ENCODE measurements at places on chromosomes 2 and 18.
A peak's percentile ranks its signal among the peaks of the same experiment; 100 is the strongest.

- DNase-seq: no peak
These were observed 19.3 kb upstream of the CSRNP3 start for GRCh38 chr2:165450156-165450555.

- DNase-seq: no peak
These were observed 122.4 kb upstream of the CDH7 start for GRCh38 chr18:65628390-65628789.

DNA sequence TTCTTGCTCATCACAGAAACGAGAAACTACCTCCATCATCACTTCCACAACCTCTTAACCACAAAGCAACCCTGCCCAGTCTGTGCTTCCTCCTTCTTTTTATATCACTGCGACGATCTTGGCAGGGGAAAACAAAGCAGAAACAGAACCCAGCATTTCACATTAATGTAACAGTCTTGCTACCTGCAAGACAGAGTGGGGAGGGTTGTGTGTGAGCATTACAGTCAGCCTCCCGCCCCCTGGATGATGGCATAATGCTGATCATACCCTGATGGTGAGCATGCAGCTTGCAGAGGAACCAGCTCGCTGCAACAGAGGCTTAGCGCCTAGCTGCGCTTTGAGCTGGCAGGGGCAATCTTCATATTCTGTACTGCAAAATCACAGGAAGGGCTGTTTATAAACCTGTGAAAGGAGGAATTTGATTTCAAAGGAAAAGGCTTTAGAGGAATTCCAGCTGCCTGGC is 376.1 kb downstream of the IRS1 start:
- peak; percentile 4 for DNase-seq

DNA sequence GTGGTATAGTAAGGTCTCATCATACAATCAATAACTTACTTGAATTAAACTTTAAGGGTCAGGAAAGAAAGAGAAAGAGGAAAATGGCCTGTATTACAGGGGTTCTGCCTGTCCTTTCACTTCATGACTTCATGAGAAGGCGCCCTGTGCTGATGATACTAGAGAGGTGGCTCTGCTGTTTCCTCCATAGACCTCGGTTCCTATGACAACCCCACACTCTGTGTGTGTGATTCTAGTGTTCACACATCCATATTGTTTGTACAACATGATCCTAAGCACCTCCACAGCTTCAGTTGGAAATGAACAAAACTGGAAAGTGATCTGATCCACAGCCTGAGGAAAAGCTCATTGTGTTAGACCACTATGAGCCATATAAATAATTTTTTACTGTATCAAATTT is 7.0 kb upstream of the REEP1 start:
- no peak for DNase-seq

- no peak for DNase-seq
These were observed 249.4 kb downstream of the EPHA4 start for GRCh38 chr2:221322741-221323140.

DNA sequence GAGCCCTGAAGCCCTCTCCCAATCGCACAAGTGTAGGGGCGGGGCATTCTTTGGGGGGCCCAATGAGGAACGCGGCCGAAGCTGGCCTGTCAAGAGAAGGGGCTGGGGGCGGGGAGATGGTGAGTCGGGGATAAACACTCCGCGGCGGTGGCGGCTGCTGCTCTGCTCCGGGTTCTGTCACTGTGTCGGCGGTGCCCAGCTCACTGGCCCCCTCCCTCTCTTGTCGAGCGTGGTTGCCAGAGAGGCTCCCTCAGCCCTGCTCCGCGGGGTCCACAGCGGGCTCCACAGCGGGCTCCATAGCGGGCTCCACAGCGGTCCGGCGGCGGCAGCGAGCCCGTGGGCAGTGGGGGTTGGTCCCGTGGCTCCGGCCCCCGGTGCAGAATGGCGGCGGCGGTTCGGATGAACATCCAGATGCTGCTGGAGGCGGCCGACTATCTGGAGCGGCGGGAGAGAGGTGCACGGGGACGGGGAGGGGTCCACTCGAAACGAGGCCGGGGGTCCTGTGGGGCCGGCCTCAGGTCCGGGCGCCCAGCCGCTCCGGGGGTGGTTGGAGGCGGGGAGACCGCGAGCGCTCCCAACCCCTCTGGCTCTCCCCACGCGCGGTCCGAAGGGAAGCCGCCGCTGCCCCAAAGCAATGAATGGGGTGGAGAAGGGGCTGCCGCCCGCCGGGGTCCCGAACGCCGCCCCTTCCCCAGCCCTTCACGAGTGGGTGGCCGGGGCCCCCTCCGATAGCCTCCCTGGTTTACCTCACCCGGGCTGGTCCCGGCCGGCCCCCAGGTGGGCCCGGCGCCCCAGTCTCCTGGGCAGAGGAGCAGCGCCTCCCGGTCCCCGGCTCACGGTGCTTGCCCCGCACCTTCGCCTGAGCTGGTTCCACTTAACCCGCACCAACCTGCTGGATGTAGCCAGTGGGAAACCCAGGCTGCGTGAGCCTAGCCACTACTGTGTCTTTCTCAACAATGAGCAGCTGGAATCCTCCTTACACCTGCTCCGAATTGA is at the start of gene MXD1:
Gene MXD1, plus strand, starts transcription at position 160 of the 996 bp plus-strand sequence. Its CDS starts 222 bp downstream, at position 382.
- DNase-seq: peak; percentile 22

DNA sequence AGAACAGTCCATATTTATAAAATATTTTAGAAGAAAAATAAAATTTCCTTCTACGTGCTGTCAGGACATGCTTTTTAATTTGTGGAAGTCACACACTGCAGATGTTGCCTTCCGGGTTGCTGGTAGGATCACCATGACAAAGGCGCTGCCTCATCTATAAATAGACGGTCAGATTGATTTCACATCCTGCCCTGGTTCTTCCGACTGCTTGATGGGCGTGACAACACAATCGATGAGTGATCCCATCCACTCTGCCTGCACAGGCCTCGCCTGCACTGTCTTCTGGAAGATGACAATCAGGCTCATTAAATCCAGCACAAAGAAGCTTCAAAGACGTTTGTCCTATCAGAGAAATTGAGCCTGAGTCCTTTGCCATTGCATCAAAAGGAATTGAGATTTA is 318.9 kb upstream of the TRIB2 start:
- no peak for DNase-seq

GRCh38 chr2:146214394-146214929 is 1630.4 kb upstream of the ACVR2A start:
- DNase-seq: no peak

DNA sequence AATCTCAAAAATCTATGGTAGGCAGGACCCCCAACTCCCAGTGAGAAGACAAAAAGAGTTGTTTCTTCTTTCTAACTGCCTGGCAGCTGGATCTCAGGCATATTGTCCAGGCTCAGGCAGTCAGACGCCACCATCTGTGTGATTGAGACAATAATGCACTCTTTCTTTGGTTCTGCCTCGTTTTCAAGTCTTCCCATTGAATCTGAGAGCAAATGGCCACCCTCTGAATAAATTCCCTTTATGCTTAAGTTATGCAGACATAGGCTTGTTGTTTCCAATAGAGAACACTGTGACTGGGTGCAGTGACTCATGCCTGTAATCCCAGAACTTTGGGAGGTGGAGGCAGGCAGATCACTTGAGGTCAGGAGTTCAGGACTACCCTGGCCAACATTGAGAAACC is 15.3 kb upstream of the CD207 start:
- DNase-seq: no peak

DNA sequence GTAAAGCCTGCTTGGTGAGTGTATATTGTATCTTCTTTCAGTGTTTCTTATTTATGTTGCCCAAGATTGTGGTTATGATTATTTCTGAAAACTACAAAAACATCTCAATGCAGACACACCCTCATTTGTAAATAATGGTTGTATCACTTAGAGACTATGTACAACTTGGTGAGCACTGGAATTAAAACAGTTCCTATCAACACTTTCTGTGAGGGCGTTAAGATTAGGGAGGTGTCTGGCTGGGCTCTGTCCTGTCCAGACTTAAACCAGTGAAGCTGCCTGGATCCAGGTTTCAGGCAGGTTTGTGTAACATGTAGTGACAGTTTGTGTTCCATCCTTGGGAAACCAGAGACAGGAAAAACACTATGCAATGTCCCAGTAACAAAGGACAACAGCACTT is 49.7 kb downstream of the CTAGE1 start:
- no peak for DNase-seq

DNA sequence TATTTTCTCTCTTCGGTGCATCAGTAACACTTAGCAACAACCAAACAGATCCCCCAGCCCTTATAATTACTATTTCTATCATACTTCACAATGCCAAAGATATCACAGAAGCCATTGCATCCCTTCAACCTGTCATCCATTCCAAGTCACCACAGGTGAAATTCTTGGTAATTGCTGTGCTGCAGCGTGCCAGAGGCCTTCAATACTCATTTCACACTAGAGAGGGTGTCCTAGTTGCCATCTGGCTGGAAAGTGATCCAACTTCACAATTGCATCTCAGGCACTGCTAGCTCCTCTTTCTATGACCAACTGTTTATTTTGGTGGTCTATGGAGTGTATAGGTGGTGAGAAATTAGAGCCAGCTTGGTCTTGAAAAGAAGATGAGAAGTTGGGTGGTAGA is 131.2 kb downstream of the NUP35 start:
- DNase-seq: no peak

- no peak for DNase-seq
These were observed 42.5 kb downstream of the STAT4 start for GRCh38 chr2:191108331-191108730.

GRCh38 chr2:160277151-160277550 is 77.1 kb upstream of the ITGB6 start:
- no peak for DNase-seq

DNA sequence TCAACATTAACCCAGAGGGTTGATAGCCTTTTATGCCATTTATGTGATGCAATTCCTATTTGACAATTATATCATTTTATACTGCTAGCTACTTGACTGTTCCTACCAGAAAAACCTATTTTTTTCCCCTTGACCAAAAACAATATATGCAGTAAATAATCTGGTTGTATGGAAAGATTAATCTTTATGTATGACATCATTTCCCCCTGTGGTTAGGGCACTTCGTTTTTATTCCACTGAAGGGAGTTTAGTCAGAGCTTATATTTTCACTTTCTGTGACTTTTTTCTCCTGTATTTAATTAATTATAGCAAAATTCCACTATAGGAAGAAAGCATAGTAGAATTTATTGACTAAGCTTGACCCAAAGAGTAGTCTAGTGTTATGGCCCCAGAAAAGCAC is 107.6 kb downstream of the HAUS1 start:
- DNase-seq: no peak

DNA sequence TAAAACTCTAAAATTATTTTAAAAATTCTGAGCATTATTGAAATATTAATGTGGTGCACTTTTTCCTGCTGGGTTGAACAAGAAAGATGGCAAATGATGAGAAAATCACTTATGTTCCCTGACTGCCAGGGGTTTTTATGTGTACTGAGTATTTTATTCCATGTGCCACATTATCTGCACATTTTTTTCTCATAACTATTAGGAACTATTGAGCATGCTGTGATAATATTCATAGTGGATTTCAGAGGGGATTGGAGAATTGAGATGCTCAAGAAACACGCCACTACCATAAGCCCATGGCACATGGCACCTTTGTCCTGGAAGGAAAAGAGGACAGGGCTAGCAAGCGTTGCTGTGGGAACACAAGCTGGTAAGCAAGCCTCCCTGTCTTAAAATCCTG is 478.5 kb upstream of the GYPC start:
- no peak for DNase-seq

DNA sequence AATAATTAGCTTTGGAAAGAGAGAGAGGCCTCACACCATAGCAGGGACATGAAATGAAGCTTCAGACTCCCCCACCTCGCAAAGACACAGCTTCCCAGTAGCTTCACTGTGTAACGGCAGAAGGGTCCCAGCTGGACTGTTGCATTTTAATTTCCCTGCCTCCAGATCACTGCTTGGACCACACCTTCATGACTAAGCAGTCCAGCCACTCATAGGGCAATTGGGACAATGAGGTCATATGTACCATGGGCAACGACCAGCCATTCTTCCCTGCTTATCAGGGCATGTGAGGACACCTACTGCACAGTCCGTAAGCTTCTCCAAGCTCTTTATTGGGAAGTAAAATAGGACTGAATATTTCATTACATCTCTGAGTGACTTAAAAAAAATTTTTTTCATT is 183.0 kb downstream of the MREG start:
- no peak for DNase-seq

DNA sequence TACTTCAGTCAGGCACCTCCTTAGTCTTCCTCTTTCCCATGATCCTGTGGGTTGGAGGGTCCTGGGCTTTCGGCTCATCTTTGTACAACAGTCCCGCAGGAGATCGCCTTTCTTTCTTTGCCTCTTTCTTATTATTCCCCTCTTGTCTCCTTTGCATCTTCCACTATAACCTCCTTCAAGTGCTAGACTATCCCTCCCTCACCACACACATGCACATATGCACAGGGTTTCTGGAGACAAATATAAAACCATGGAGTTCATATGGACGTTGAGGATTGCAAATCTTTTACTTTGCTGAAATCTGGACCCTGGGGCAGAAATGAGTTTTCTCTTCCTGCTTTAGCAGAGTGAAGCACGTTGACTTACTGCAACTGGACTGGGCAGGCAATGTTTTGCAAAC is 80.3 kb downstream of the TMEM17 start:
- no peak for DNase-seq

GRCh38 chr2:56314371-56314770 is 130.6 kb downstream of the CCDC85A start:
- no peak for DNase-seq

GRCh38 chr2:156625360-156626170 is 189.4 kb downstream of the GPD2 start:
- DNase-seq: no peak

GRCh38 chr18:75745147-75745546 is 317.6 kb upstream of the SMIM21 start:
- DNase-seq: no peak

DNA sequence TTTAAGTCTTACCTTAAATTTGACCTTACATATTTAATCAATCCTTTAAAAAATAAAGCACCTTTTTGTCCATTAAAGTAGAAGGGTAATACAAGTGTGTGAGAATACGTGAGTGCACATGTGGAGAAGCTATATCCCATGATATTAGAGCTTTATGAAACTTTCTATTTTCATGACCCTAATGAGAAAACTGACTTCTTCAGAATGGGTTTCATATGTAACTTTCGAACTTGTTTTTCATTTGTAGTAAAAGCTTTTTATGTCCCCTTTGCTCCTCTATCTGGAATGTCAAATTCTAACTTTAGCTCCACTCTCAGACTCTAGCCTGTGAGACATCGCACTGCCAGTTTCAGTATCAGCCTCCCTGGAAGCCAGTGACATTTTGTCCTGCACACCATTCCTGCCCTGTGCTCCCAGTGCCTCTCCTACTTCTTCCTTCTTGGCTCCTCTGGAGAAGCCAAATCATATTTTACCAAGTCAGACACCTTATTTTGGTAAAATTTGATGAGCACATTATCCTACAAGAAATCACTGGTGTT is 42.0 kb downstream of the MAPRE2 start:
- no peak for DNase-seq

DNA sequence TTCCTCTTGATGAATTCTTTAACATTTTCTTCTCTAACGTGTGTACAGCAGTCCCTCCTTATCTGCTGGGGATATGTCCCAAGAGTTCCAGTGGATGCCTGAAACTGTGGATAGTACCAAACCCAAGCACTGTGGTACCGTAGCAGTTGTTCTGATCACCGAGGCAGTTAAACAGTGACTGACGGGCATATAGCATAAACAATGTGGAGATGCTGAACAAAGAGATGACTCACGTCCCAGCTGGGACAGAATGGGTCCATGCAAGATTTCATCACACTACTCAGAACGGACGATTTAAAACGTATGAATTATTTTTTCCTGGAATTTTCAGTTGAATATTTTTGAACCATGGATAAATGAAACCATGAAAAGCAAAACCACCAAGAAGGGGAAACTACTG is 54.5 kb upstream of the SPAG16 start:
- no peak for DNase-seq
